ENCODE measurements at places on chromosomes 4 and X.

DNA sequence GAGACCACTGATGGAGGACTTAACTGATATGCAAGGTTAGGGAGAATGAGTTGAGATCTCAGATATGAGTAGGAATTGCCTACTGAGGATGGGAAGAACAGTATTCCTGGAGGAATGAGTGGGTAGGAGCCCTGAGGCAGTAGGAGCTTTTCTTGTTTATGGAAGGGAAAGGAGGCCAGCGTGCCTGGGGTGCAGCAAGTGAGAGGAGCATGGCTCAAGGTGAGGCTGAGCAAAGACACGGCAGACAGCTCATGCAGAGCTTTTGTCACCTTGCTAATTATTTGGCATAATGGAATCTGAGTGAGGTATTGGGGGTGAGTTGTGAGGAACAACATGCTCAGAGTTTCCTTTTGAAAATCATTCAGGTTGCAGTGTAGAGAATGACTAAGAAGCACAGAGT is 65.3 kb upstream of the IBSP start:
- no peak for DNase-seq

DNA sequence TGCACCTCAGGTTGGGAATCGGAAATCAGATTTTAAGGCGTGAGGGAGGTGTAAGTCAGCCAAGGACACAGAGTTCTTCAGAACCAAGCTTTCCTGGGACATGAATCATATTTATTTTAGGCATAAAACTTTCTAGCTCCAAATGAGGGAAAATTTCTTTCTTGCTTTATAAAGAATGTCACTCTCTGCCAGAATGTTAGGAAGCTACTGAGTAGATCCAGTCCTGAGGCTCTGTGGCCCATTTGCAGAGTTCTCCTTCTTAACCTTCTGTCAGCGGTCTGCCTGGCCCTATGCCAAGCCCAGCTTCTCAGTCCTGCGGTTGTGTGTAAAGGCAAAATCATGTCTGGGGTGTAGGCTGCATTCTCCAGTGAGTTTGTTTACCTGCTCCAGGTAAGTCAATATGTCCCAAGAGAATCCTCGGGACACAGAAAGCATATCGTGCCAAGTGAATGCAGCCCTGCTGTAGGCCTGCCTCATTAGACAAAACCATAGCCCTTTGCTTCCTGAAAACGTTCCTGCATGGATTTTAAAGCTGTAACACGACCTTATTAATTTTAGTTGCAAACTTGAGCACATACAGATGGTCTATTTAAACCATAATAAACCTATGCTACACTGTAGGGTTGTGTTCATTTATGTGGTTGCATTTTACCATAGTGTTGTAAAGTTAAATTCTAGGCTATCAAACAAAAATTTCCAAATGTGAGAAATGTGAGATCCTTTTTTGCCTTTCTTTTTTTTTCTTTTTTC is 29.2 kb upstream of the CCNI start:
- DNase-seq = no peak

DNA sequence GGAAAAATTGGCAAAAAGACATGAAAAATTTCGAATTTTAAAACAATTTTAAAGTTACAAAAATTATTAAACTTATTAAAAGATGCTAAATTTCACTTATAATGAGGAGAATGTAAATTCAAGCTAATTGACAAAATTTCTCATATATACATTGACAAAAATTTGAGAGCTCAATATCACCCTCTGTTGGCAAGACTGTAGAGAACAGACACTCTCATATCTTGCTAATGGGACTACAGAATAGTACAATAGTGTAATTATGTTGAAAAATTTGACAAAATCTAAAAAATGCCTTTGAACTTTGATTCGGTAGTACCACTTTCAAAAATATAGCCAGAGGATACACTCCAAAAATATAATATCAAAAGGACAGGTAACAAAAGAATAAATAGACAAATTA is 29.8 kb downstream of the DCAF8L2 start:
- no peak for DNase-seq

- no peak for DNase-seq
Observed at GRCh38 chr4:168633496-168633895, 136.6 kb downstream of the PALLD start.

GRCh38 chr4:147840838-147841738 is 109.2 kb downstream of the ARHGAP10 start:
- DNase-seq = no peak

DNA sequence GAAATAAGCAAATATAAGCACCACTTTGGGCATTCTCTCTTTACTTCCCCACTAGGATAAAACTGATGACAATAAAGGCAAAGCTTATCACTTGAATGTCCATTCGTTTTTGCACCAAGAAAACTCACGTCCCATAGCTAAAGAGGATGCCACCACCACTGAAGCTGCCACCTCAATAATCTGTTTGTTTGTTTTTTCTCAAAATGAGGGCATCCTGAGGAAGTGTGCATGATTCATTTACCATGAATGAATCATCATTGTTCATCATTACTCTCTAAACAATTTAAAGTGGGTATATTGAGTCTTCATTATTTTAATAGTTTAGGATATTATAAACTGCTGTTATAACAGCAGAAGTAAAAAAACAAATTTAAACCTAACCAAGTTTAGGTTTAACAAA is 168.2 kb downstream of the DCTD start:
- DNase-seq = no peak

GRCh38 chr4:152607178-152607577 is 71.3 kb upstream of the FBXW7 start:
- DNase-seq = no peak

DNA sequence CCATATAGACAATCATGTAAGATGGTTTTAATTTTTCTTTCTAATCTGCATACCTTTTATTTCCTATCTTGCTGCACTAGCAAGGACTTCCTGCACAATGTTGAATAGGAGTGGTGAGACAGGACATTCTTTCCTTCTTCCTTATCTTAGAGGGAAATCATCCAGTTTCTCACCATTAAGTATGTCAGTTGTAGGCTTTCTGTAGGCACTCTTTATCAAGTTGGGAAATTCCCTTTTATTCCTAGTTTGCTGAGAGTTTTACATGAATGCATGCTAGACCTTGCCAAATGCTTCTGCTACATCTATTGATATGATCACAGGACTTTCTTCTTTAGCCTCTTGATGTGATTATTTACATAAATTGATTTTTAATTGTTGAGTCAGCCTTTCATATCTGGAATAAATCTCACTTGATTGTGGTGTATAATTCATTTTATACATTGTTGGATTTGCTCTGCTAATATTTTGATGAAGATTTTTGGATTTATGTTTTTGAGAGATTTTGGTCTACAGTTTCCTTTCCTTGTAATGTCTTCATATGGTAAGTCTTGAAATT is 23.8 kb downstream of the RNF175 start:
- no peak for DNase-seq

GRCh38 chr4:80215449-80216052 is 18.2 kb downstream of the PRDM8 start:
- DNase-seq = no peak

DNA sequence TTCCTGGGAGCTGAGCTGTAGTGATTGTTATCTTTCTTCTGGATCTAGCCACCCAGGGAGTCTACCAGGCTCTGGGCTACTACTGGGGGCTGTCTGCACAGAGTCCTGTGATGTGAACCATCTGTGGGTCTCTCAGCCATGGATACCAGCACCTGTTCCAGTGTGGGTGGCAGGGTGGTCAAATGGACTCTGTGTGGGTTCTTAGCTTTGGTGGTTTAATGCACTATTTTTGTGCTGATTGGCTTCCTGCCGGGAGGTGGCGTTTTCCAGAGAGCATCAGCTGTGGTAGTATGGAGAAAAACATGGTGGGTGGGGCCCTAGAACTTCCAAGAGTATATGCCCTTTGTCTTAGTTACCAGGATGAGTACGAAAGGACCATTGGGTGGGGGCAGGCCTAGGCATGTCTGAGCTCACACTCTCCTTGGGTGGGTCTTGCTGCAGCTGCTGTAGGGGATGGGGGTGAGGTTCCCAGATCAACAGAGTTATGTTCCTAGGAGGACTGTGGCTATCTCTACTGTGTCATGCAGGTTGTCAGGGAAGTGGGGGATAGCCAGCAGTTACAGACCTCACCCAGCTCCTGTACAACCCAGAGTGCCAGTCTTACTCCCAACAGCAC is 264.8 kb upstream of the LDB2 start:
- no peak for DNase-seq

- DNase-seq = no peak
Observed at GRCh38 chr4:128876200-128876599, 66.7 kb downstream of the JADE1 start.

GRCh38 chrX:95536111-95536510 is 1148.5 kb upstream of the DIAPH2 start:
- DNase-seq = no peak

GRCh38 chrX:143455046-143455445 is 62.2 kb downstream of the SPANXN3 start:
- no peak for DNase-seq

DNA sequence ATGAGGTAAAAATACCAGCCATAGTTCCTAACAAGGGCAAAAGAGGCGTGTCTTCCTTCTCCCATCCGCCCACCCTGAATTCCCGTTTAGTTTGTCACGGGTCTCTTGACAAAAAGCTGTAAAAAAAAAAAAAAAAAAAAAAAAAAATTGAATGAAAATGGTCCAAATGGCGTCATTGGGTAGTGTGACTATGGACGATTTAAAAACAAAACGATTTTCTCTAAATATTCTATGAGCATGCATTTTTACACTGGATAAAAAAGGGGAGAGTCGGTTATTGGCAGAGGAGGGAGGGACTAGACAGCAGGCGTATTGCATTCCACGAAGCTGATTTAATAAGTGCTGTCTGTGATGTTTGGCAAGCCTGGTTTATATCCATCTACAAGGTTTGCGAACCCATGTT is at the start of gene FAM133A:
TSS of gene FAM133A (plus strand) at position 338 of the 403 bp plus-strand sequence. CDS start 35,214 bp downstream, outside the sequence.
- no peak for DNase-seq

DNA sequence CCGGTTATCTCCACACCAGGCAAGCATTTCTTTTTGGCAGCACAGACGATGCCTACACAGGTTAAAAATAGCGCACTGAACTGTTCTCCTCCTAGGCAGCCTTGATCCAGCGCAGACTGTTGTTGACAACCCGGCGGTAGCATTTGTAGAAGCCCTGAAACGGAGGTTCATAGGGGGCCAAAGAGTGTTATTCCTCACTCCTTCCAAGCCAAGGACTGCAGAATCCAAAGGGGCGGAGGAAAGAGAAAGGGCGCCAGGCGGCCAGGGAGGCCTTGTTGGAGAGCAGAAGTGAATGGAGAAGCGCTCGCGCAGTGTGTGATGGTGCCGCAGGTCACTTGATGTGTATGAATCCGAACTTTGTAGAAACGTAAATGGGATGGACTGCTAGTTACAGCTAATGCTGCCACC is 82.7 kb downstream of the TENM3 start:
- DNase-seq = no peak
